DMS79 (cell line): ENCODE measurements at places on chromosomes 5 and 9.
A peak's percentile ranks its signal among the peaks of the same experiment; 100 is the strongest.

DNA sequence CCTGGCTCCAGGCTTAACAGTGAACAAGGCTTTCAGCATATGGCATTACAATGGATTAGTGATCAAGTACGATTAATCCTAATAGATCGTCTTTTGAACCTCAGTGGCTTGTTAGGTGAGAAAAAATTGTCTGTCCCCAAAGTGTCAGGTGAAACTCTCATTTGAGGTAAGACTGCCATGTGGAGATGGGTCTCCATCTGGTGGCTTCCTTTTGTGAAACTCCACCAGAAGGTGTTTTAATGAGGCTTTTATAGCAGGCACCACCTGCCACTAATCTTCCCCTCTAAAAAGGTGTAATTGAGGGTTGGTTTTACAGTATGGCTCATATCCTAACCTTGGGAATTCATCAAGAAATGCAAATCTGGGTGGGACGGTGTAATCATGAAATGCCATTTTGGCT, 471.1 kb upstream of the MPDZ start:
- no peak for DNase-seq

- DNase-seq, result no peak
Observed at GRCh38 chr9:119272500-119273211, 96.6 kb downstream of the BRINP1 start.

- peak; percentile 75 for DNase-seq
Observed at GRCh38 chr9:35114113-35114839, 1.4 kb downstream of the ATOSB start.

DNA sequence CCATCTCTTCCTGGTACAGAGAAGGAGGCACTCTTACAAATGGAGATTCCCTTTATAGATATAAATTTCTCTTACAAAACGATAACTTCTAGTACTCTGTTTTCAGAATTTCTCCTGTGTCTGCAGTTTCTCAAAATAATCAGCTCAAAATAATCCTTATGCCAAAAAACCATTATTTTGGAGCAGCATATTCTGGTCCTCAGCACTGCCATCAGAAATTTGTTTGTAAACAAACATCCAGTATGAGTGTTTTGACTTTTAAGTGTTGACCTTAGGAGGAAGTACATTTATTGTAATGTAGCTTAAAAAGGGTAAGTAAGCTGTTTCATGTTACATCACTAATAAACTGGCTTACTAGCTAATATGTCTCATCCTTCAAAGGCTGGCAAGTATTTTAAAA, 52.8 kb upstream of the SNAPC3 start:
- DNase-seq, result no peak

DNA sequence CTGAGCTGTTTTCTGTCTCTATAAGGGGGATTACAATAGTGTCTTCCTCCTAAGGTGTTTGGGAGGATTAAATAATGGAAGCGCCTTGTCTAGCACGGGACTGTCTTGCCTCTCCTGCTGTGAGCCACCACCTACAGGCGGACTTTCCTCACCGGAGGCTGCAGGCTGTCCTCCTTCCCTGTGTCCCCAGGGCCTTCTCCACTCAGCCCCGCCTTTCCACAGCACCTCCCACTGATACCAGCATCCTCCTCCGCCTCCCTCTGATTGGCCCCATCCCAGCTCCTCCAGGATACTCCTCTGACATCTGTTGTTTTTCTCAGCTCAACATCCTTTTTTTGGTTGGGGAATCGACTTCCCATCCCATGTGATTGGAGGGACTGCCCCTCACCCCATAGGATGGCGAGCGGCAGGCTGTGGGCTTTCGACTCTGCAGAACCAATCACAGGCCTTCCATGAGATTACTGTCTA, 851 bp upstream of the ZDHHC12 start:
- no peak for DNase-seq

DNA sequence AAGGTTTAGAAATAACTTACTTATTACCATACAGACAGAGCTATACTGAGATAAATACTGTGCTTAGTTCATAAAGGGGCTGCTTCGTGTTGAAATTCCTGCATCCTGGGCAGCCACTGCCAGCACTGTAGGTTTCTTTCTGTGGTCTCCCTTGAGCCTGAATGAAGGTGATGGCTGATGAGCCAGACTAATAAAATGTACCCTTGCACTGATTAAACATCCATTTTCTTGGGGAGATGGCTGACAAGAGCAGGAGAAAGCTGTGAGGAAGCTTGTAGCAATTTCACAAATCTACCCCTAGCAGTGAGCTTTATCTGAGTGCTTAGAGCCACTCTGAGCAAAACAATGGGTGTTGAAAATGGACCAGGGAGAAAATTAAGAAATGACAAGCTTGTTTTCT, 23.3 kb upstream of the ZSWIM6 start:
- no peak for DNase-seq

GRCh38 chr5:93079046-93079445, 502.0 kb downstream of the NR2F1-AS1 start:
- DNase-seq, result no peak

GRCh38 chr5:173303878-173304590, 24.2 kb downstream of the STC2 start:
- DNase-seq, result no peak

DNA sequence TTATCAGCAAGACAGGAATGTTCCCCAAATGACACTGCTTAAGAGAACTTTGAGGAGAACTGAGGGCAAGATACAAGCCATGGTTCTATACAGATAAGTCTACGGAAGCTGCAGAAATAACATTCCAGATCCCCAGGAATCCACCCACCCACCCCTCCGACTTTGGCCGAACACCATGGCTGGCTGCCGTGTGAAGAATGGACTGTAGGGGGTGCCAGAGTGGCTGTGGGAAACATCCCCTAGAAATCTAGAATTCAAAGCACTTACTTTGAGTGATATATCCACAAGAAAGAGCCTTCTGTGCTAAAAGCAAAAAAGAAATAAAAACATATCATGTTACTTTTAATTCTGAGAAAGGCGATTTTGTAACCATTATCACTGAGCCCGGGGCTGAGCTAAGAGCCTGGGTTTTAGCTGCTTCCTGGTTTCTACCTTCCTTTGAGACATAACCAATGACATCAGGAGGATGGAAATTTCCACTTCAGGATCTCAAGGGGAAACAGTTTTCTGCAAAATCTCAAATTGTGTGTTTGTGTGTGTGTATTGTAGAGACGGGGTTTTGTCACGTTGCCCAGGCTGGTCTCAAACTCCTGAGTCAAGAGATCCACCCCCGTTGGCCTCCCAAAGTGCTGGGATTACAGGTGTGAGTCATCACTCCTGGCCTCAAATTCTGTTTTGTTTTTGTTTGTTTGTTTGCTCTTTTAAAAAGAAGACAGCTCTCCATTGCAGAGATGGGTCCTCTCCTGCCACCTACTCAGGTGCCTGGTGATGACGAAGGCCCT, 36.4 kb downstream of the GGTA1 start:
- DNase-seq, result no peak

- no peak for DNase-seq
Observed at GRCh38 chr9:120974921-120975320, 48.3 kb upstream of the TRAF1 start.

GRCh38 chr5:162047279-162047678, 20.3 kb upstream of the GABRG2 start:
- no peak for DNase-seq

- no peak for DNase-seq
Observed at GRCh38 chr9:133691191-133691590, 47.0 kb downstream of the SARDH start.

DNA sequence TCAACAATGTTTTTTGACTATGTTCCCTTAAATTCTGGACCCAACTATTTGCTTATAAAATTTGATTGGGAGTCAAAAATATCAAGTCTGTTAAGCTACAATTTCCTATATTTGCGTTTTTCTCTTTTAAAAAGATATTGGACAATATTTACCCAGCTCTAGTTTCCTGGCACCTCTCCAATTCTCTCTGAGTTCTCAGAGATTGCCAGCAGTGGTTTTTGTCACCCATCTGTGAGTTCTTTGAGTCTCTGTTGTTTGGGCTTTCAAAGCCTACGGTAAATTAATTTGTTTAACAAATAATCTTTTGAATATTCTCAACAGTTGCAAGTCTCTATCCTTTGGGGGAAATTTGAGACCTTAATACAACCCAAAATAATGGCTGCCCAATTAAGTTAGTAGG, 174.2 kb upstream of the PUM3 start:
- DNase-seq, result no peak

DNA sequence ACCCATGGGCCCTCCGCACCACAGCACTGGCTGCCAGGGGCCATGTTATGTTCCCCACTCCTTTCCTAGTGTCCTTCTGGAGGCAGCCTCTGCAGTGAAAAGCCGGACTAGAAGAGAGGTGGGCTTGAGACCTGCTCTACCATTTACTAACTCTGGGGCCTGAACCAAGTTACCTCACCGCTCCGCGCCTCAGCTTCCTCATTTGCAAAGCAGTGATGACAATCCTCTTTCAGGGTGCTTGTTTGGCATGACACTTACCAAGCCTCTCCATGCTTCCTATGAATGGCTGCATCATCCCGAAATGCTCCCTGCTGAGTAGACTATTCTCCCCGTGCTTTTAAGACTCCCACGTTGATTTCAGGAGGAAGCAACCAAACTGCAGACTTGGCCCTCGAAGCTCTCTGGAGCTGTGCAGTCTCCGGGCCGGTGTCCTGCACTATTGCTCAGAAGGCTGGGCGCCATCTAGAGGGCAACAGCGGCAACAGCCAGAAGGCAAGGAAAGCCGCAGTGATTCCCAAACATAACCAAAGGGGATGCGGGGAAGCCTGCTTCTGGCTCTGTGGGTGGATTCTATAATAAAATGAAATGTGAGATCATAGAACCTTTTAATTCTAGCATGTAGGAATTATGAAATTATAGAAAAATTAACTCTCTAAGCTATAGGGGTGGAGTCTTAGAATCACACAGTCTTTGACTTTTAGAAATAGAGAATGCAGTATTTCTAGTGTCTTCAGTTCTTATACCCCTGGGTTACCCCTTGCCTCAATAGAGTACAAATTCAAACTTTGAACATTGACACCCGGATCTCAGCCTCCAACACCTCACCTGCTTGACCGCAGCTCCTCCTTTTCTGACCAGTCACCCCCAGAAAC, 599.8 kb upstream of the BRINP1 start:
- no peak for DNase-seq

DNA sequence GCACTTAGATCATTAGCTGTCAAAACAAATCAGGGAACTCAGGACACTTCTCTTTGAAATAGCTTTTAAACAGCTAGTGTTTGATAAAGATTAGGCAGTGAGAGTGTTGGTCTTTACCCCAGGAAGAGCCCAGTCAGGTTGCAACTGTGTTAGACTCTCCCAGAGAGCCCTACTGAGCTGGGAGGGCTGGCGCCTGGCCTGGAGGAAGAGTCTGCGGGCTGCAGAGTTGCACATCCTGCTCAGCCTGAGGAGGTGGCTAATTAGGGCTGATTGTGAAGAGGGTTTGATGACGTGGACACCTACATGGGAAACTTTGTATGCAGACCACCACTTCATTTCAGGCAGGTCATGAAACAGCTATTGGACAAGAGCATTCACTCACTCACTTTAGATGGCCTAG, 112.0 kb downstream of the TMEM174 start:
- DNase-seq, result no peak

GRCh38 chr5:139848508-139849100, 53.0 kb downstream of the PSD2 start:
- DNase-seq, result no peak

- DNase-seq, result no peak
Observed at GRCh38 chr5:143187495-143187894, 216.0 kb downstream of the NR3C1 start.

DNA sequence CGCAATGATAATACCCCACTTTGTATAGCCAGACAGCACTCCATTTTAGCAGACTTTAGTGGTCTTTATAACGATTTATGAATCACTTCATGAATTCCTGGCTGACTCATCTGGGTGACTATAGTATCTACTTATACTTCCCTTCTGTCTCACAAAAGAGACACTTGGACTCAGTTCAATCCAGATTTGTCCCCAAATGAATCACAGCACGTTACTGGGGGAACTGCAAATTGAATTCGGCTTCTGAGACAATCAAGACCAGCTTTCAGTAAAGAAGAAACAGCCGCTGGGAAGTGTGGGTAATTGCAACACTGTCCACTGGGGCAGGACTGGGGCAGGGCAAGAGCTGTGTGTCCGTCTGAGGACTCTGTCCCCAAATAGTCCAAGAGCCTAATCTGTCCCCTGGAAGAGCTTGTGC, 337.3 kb upstream of the RFX3 start:
- DNase-seq, result no peak

GRCh38 chr5:28737222-28737621, 1698.8 kb upstream of the CDH9 start:
- no peak for DNase-seq

DNA sequence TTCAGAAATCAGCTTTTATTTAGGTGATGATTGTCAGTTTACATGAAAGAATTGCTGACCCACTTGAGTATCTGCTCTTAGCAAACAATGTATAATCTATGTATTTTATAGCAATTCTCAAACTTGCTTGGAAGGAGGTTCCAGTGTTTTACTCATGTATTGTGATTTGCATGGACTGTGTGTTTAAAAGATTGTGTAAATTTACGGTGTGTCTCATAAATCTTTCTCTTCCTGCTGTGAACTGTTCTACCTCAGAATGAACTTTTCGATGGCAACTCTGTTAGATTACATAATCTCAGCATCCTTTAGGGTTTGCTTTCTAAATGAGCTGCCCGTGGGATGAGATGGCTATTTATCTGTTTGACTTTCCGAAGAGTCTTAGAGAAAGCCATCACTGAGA, 122.5 kb downstream of the MEF2C start:
- no peak for DNase-seq

- DNase-seq, result no peak
Observed at GRCh38 chr5:63961598-63962161, 565 bp downstream of the HTR1A start.

DNA sequence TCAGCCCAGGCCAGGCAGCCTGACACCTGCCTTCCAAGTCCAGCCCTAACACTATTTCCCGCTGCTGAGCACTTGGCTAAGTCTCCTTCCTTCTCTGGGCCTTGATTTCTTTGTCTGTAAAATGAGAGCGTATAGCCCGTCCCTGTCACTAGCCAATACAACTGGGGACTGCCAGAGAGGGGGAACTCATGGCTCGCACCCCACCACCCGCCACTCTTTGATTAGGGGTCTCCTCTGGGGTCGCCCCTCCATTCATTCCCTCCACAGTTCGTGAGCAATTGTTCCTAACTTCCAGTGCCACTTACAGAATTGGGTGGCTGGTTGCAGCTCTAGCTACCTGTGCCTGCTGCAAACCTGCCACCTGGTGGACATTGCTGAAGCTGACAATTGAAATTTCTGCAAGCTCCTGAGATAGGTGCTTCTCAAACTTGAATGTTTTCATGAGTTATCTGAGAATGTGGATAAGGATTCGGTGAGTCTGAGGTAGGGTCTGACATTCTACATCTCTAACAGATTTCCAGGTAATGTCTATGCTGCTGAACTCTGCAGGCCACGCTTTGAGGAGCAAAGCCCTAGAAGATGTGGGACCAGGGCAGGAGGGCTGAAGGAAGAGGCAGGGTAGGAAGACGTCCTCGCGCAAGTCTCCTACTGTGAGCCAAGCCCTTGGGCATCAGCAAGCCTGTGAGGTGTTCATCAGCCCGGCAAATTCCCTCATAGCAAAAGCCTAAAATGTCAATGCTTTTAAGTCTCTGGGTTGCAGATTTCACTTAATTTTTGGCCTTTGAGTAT, 13.3 kb upstream of the RECK start:
- peak; percentile 2 for DNase-seq
